ENCODE measurements at places on chromosomes 3 and 15.

DNA sequence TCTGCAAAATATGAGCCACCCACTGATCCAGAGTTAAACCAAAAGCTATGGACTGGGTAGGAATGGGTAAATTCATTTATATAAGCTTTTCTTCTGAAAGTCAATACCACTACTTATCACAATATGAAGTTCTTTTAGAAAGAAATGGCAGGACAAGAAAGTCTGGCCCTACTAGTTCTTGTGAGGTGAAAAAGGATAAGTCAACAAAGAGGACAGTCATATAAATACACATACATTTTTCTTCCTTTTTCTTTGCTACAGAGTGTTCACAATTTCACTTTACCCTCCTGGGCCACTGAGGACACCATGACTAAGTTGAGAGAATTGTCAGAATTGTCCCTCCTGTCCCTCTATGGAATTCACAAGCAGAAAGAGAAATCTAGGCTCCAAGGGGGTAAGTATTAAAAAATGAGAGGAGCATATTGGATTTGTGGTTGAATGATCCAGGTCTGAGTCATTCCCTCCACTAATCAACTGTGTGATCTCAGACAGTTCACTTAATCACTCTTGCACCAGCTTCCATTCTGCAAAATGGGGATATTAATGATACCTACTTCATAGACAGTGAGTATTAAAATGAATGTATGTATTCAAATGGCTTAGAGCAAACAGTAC, 27.6 kb downstream of the ACP3 start:
- no peak overlapping the region for H3K4me3 ChIP-seq
- no peak for DNase-seq
- peaks cover 5% of the 10 kb centered on the region for H3K4me1 ChIP-seq
- no peaks in the 10 kb centered on the region for H3K27me3 ChIP-seq
- no peak overlapping the region for H3K27ac ChIP-seq
- H3K36me3 ChIP-seq: no peaks in the 10 kb centered on the region

- no peaks in the 10 kb centered on the region for H3K27me3 ChIP-seq
- no peak overlapping the region for H3K4me3 ChIP-seq
- H3K4me1 ChIP-seq: no peaks in the 10 kb centered on the region
- H3K27ac ChIP-seq: no peak overlapping the region
- no peak for DNase-seq
- H3K36me3 ChIP-seq: no peaks in the 10 kb centered on the region
Measured at GRCh38 chr15:29435811-29436210, 166.2 kb upstream of the NSMCE3 start.

DNA sequence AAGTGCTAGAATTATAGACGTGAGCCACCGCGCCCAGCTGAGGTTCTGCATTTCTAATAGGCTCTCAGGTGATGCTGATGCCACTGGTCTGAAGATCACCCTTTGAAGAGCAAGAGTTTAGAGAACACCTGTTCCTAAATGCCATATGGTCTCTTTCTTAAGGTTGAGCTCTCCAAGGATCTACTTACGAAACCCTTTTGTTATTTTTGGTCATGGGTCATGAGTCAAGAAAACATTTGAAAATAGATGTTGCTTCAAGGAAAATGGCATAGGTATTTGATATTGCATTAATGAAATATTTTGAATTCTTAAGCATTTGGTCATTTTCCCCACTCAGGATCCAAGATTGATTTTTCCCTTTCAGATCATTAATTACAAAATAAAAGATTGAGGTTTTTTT, 74.7 kb upstream of the SOX2 start:
- H3K27ac ChIP-seq: no peak overlapping the region
- H3K36me3 ChIP-seq: no peaks in the 10 kb centered on the region
- DNase-seq: no peak
- H3K4me1 ChIP-seq: no peaks in the 10 kb centered on the region

DNA sequence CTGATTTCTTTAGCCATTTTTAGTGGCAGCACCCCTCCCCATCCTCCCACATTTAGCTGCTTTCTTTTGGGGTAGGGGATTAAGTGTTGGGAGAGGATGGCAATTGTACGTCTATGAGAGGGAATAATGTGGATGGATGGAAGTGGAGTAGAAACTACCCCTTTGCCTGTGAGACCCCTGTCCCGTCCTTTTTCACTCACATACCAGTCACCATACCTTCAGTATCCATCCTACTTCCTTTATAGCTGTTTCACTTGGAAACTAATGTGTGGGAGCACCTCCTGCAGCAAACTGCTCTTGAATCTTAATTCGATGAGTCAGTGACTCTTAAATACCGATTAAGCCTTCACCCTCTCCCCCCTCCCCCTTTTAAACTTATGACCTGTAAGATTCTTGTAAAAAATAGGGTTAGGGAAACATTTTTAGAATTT, 730 bp downstream of the SPRED1 start:
- no peak for DNase-seq
- peak overlapping the region; percentile 99 for H3K27ac ChIP-seq
- no peaks in the 10 kb centered on the region for H3K36me3 ChIP-seq
- H3K4me1 ChIP-seq: peaks cover 9% of the 10 kb centered on the region
- H3K27me3 ChIP-seq: no peaks in the 10 kb centered on the region
- peak overlapping the region; percentile 86 for H3K4me3 ChIP-seq

DNA sequence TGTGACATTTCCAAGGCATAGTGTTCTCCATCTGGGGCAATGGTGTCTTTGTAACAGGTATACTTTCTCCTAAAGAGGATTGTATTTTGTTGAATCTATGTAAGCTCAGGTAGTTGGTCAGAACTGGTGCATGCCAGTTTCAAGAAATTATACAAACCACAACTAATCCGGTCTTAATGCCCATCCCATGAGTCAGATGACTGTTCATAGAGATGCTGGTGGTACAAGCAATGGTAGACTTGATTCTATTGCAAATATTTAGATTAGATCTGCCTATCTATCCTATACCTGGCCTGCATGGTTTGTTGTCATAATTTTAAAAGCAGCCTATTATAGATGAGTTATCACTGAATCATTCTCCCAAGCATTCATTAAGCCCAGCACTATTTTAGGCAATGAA, 43.5 kb downstream of the ATP13A5 start:
- no peak overlapping the region for H3K4me3 ChIP-seq
- peaks cover 8% of the 10 kb centered on the region for H3K4me1 ChIP-seq
- no peak for DNase-seq
- H3K27me3 ChIP-seq: no peaks in the 10 kb centered on the region
- H3K36me3 ChIP-seq: no peaks in the 10 kb centered on the region

DNA sequence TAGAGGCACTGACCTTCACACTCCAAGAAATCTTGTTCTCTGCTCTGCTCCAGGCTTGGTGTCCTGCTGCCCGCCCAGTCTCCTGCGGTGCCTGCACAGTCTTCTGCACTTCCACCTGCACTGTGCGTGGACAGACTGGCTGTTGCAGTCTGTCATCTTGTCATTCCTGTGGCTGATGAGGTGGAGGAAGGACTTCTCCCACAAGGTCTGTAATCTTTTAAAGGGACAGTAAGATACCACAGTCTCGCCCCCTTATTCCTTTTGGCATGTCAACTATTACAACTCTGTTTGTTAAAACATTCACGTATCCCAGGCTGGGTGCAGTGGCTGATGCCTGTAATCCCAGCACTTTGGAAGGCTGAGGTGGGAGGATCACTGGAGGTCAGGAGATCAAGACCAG, 54.1 kb upstream of the IGF2BP2 start:
- H3K36me3 ChIP-seq: no peaks in the 10 kb centered on the region
- DNase-seq: no peak
- no peak overlapping the region for H3K27ac ChIP-seq
- H3K4me1 ChIP-seq: no peaks in the 10 kb centered on the region

DNA sequence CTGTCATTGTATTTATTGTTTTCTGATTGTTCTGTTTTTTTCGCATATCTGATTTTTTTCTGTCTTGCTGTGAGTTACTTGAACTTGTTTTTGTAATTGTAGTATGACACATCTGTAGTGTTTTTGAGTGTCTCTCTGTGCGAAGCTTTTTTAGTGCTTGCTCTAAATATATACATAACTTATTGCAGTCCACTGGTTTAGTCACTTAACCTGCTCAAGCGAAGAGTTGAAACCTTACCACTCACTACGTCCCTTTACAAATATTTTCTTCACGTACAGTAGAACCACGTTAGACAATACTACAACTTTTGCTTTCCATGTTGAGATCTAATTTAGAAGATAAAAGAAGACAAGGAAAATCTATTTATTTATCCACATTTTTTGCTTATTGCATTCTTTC, 713.0 kb upstream of the GRM7 start:
- H3K4me1 ChIP-seq: no peaks in the 10 kb centered on the region
- H3K27ac ChIP-seq: no peak overlapping the region
- H3K36me3 ChIP-seq: no peaks in the 10 kb centered on the region

GRCh38 chr3:62325896-62326295, 47.5 kb downstream of the FEZF2 start:
- no peaks in the 10 kb centered on the region for H3K36me3 ChIP-seq
- H3K27ac ChIP-seq: no peak overlapping the region
- no peaks in the 10 kb centered on the region for H3K27me3 ChIP-seq
- DNase-seq: no peak
- H3K4me3 ChIP-seq: no peak overlapping the region

GRCh38 chr3:147945968-147946519, 536.9 kb downstream of the ZIC1 start:
- no peaks in the 10 kb centered on the region for H3K36me3 ChIP-seq
- H3K27ac ChIP-seq: no peak overlapping the region
- H3K4me1 ChIP-seq: no peaks in the 10 kb centered on the region
- H3K4me3 ChIP-seq: no peak overlapping the region
- peak; percentile 32 for DNase-seq

DNA sequence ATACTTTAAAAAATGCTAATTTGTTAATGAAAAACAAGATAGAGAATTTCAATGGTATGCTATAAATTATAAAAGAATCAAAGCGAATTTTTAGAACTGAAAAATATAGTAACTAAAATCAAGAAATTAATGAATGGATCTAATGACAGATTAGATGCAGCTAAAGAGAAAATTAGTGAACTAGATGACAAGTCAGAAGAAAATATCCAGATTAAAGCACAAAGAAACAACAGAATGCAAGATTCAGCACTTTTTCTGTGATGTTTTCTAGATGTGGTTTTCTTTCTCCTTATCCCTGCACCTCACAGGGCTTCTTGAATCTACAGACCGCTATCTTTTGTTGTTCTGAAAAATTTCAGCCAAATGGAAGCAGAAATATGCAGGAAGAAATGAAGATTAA, 54.4 kb downstream of the INO80 start:
- no peaks in the 10 kb centered on the region for H3K4me1 ChIP-seq
- DNase-seq: no peak
- H3K36me3 ChIP-seq: no peaks in the 10 kb centered on the region
- no peak overlapping the region for H3K27ac ChIP-seq
- H3K4me3 ChIP-seq: no peak overlapping the region

DNA sequence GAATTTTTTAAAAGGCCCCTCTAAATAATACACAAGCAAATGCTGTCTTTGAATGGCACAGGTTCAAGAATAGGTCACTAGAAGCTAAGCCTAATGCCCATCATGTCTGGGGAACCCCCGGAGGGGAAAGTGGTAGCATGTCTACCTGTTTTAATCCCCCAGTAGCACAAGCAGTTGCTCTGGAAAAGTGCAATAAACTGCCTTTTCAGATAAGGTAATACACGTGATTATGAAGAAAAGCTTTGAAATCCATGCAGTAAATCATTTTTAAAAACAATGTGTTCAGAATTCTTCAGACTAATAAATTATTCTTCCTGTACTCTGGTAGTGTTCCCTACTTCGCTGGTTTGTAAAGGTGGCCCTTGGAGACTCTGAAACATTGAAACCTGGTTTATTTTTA, 922.2 kb downstream of the ROBO1 start:
- no peaks in the 10 kb centered on the region for H3K36me3 ChIP-seq
- no peak overlapping the region for H3K27ac ChIP-seq
- no peaks in the 10 kb centered on the region for H3K4me1 ChIP-seq
- H3K4me3 ChIP-seq: no peak overlapping the region

DNA sequence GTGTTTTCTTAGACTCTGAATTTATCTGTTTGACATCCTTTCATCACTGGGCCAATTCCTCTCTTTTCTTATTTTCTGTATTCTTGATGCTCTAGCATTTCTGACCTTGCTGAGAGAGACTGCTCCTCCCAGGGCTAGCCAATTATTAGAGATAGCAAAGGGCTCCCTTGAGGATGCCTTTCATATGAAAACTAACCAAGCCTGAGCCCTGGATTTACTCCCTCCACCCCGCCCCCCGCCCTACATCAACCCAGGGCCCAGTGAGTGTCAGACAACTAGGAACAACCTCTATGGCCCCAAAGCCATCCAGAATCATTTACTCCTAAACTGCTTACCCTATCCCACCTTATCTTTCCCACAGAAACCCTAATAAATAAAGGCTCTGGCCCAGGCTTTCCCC, 69.7 kb upstream of the LARS2 start:
- DNase-seq: no peak
- H3K27me3 ChIP-seq: no peaks in the 10 kb centered on the region
- no peak overlapping the region for H3K27ac ChIP-seq
- no peaks in the 10 kb centered on the region for H3K36me3 ChIP-seq
- no peak overlapping the region for H3K4me3 ChIP-seq
